ENCODE measurements at places on chromosomes 11 and 22.

DNA sequence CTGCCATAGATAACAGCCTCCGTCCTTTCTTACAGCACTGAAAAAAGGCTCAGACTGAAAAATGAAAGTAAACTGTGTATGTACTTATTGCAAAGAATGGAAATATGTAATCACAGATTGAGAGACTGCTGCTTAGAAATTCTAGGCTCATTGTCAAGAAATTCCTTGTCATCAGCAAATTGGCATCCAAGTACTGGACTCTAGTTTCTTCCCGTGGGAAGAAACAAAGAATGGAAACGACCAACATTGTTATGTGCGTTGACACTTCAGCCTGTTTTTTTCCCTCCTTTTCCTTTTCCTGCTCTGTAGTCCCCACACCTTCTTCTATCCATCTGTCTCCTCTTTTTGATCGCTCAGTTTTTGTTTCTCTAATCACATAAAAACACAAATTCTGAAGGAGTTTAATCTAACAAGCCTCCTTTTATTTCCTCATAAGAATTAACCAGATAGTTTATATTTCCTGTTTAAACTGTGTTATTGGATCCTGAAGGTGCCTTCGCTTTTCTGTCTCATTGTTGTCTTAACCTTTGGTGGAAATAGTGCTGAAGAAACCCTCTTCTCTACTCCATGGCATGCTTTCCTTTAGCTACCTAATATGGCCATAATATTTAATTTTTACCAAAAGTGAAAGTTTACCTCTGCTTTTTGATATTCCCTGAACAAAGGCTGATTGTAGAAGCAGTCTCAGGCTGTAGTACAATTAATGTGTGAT is 20.0 kb upstream of the CASP12 start:
- no peak for DNase-seq

DNA sequence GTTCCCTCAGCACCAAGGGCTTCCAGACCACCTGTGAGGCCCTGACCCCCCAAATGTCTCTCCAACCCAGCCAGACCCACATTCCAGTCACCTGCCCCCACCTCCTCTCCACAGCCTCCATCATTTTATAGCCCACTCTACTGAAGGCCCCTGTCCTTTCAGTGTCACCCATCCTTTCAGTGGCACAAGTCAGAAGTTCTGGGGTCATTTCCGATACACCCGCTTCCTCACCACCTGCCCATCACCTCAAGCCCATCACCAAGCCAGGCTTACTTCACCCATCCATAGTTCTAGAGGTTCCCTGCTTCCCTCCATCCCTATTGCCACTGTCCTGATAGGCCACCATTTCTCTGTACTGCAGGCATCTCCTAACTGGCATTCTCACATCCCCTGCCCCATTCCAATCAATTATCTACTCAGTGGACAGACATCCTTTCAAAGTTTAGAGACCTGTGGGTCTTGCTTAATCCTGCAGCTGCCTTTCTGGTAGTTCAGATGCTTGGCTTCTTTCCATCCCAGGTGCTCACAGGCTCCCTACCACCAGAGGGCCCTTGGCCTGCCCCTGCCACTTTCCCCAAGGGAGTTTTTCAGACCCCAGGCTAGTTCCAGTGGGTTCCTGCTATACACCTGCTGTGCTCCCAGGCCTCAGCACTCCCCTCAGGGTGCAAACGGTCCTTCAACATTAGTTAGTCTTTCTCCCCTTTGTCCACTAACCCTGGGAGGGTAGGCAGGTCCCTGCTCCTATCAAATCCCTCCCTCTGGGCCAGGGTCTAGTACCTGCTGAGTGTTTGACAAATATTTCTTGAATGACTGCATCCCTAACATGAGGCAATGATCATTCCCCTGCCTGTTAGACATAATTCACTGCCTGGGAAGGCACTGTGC is 7.6 kb downstream of the KCNQ1OT1 start:
- DNase-seq, result no peak

DNA sequence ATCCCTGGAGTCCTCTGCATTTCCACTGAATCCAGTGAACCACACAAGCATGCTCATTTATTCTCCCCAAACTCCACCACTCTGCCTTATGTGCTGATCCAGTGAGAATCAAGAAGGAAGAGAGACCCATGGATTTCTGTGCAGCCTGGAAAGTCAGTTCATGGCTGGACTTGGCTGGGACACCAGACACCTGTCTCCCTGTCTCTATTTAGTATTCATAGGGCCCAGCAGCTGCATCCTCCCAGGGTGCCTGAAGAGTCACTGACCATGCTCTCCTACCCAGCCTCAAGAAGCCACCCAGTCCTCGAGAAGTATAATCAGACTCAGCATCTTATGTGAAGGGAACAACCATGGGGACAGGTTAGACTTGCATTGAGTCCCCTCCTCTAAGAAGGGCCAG is 83.2 kb downstream of the ZNF280B start:
- DNase-seq, result no peak

DNA sequence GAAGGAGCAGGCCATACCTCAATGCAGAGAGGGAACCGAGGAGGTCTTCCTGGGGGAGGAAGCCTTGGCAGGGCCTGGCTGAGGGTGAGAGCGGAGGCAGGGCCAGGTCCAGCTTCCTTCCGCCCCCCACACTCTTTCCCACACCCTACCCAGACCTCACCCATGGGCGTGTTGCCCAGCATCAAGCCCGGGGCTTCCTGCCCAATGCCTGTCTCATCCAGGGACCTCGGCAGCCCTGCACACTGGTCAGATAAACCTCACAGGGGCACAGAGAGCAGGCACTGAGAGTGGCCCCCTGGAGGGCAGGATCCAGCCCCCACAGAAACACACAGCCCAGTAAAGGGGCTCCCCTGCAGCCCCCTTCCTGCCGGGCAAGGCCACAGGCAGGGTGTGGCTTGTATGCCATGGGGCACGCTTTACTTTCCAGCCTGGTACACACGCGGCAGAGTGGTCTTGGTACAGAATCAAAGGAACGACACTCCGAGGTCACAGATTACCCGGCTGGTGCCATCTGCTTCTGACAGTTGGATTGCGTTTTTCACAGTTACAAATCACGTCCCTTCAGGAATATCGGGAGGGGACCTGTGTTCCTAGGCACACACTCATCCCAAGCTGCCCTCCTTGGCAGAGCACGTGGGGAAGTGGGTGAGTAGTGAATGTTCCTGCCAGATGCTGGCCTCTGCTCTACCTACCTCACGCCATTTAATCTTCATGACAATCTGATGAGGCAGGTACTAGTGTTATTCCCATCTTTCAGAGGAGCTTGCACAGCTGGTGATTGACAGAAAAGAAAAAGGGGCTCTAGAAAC is 20.0 kb upstream of the CD5 start:
- no peak for DNase-seq

GRCh38 chr11:72406540-72407527 is 27.5 kb downstream of the CLPB start:
- no peak for DNase-seq

GRCh38 chr22:20887375-20887774 is 28.6 kb downstream of the SNAP29 start:
- DNase-seq, result no peak

GRCh38 chr11:131637469-131638175 is 267.2 kb downstream of the NTM start:
- DNase-seq, result no peak

DNA sequence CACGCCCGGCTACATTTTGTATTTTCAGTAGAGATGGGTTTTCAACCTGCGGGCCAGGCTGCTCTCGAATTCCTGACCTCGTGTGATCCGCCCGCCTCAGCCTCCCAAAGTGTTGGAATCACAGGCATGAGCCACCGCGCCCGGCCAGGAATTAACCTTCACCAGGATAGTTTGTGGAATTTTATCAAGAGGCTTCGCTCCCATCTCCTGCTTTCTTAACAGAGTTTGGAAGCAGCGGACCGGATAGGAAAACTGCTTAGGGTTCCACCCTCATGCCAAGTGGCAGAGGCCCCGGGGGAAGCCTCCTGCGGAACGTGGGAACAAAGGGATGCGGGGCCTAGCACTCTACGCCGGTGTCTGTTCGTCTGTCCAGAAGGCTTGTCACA is 229.9 kb downstream of the ST3GAL4 start:
- DNase-seq, result no peak
